Activated T-cell treated with anti-CD3 and anti-CD28 coated beads for 24 hours (primary cell): ENCODE measurements at places on chromosomes 16 and 17.

DNA sequence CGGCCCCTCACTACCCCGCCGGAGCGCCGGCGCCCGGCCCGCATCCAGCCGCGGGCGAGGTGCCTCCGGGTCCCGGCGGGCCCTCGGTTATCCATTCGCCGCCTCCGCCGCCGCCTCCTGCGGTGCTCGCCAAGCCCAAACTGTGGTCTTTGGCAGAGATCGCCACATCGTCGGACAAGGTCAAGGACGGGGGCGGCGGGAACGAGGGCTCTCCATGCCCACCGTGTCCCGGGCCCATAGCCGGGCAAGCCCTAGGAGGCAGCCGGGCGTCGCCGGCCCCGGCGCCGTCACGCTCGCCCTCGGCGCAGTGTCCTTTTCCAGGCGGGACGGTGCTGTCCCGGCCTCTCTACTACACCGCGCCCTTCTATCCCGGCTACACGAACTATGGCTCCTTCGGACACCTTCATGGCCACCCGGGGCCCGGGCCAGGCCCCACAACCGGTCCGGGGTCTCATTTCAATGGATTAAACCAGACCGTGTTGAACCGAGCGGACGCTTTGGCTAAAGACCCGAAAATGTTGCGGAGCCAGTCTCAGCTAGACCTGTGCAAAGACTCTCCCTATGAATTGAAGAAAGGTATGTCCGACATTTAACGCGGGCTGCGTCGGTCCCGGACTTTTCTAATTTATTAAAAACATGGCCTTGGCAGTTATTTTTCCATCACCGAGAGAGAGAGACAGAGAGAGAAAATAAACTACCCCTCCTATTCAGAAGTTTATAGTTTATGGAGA is 2.8 kb downstream of the IRX5 start:
- DNase-seq: no peak

GRCh38 chr17:69218986-69219385 is 9.6 kb downstream of the ABCA10 start:
- DNase-seq: no peak

- DNase-seq: no peak
Measured at GRCh38 chr16:85617948-85618347, 4.8 kb downstream of the GSE1 start.

DNA sequence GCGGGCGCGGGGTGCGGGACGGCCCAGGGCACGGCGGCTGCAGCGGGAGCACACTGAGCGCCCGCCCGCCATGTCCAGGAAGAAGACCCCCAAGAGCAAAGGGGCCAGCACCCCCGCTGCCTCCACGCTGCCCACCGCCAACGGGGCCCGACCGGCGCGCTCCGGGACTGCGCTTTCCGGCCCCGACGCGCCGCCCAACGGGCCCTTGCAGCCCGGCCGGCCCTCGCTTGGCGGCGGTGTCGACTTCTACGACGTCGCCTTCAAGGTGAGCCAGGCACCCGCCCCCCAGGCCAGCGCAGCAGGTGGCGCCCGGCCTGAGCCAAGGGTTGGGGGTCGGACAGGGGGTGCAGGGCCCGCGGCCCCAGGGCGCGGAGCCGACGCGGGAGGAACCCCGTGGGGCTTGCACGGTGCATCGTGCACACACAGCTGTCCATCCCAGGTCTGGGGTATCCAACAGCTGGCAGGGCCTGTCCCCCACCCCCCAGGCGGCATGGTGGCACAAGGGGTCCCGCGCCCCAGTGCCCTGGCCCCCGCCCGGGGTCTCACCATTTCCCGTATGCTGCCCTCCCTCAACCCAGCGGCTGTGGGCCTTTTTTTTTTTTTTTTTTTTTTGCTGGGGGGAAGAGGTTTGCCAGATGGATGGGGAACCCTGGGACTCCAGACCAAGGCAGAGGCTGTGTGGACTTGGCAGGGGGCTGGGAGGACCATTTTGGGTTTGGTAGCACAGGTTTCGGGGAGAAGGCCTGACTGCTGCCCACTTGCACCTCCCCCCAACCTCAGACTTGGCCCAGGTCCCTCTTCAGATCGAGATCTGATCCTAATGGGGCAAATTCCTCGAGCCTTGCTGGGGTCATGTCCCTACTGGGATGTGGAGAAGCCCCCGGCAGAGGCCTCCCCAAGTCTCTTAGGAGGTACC is 547 bp downstream of the RAB26 start:
- no peak for DNase-seq

DNA sequence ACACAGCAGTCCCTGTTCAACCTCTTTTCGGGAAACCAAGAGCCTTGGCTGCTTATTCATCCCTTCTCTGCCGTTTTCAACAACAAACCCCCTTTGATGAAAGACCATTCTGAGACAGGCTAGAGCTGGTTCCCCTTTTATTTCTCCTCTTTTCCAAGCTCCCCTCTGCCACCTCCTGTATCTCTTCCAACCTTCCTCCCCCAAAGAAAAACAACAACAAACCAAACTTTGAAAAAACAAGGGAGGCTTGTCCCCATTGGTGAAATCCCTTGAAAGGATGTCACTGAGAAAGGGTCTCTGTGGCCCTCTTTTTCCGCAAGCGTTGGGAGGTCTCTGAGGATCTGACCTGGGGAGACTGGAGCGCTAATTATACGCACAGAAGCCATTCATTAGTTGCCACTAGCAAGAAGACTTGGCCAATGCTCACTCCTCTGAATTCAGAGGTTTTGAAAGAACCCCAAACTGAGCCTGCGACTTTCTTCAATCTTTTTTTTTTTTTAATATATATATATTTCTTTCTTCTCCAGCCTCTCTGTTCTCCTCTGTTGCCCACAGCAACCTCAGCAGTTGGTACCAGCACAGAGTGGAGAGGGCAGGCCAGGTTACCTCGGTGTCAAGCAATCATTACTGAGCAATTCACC is 101.4 kb downstream of the PITPNC1 start:
- no peak for DNase-seq

DNA sequence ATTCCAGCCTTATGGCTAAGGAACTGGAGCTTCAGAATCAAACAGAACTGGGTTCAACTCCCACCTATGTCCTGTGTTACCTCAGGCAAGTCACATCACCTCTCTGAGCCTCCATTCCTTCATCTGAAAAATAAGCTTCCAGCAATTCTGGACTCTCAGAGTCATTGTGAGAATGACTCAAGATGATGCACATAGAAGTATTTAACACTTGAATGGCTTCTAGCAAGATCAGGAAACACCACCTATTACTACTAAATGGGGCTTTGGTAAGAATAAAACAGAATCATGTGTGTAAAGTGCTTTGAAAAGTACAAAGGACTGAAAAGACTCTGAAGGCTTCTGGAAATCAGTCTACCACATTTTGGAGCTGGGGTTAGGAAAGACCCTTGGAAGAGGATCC is 30.8 kb upstream of the CALB2 start:
- DNase-seq: no peak

DNA sequence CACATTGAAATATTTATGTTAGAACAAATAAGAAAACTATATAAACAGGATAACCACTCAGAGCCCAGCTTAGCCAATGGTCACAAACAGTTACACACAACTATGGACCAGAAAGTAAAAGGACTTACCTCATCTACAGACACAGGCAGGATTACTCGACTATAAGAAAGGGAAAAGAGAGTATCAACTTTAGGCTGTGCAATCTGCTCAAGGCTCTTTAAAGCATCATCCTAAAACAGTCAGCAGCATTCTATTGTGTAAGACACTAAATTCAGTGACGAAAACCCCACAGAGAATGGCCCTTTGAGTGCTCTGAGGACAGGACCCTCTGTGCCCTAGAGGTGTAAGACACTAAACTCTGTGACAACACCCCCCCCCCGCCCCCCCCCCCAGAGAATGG is 4.2 kb downstream of the PITPNA start:
- no peak for DNase-seq

DNA sequence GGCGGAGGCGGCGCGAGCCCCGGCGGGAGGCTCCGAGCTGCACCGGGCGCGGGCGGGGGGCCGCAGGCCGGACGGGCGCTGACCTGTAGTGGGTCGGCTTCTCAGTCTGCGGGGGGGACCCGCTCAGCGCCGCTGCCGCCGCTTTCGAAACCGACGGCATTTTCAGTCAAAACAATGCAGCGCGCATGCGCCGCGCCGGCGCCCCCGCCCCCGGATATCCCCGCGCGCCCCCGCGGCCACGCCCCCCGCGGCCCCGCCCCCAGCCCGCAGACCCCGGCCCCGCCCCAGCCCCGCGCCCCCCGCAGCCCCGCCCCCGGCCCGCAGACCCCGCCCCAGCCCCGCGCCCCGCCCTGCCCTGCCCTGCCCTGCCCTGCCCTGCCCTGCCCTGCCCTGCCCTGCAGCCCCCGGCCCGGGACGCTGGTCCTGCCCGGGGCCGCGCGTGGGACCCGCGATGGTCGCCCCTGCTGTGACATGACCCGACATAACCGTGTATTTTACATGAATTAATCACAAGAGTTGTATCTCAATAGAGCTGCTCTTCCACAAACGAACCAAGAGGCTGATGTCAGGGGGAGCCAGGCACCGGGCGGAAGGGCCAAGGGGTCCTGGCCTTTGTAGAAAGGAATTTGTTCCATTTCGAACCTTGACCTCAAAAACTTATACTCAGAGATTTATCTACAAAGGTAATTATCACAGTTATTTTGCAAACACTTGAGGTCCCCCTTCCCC is at the start of gene UNKL:
TSS of gene UNKL (minus strand) at position 173 of the 729 bp plus-strand sequence. CDS start at position 160, 13 bp downstream.
- DNase-seq: peak; percentile 75

DNA sequence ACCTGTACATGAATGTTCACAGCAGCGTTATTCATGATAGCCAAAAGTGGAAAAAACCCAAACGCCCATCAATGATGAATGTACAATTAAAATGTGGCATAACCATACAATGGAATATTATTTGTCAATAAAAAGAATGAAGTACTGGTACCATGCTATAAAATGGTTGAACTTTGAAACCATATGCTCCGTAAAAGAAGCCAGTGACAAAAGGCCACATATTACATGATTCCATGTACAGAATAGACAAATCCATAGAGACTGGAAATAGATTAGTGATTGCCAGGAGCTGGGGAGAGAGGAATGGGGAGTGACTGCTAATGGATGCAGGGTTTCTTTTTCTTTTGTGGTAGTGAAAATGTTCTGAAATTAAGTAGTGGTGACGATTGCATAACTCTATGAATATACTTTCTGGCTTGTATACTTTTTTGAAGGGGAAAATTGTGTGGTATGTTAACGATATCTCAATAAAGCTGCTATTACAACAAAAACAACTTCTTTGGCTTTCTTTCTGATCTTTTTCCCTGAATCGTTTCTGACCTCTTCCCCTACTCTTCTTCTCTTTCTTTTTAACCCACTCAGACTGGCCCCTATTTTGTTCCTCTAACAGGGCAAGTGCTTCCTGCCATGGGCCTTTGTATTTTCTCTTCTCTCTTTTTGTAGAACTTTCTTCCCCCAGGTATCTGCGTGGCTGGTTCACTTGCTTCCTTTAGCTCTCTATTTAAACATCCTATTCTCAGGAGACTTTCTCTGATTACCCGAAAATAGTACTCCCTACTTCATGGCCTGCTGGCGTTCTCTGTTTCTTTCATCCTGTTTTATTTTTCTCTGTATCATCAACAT is 67.9 kb downstream of the FTO start:
- no peak for DNase-seq

DNA sequence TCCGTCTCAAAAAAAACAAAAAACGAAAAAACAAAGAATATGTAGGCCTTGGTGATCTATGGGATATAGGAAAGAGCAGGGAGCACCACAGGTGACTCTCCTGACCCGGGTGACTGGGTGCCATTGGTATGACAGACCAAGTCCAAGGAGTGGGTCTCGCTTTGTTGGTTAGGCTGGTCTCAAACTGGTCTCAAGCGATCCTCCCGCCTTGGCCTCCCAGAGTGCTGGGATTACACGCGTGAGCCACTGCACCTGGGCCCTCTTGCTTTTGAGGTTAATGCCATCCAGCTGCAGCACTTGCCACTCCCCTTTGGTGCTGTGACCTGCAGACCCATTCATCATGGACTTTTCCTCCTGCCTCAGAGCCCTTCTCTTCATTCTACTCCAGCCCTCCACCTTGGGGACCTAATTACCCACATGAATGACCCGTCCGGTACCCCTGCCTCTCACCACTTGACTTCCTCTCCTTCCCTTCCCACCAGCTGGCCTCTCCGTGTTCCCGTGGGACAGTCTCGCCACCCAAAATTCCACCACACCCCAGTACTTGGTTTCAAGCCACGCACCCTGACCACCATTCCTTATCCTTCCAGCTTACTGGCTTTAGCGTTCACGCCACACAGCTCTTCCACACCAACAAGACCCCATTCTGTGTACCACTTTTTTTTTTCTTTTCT is 3.2 kb upstream of the UBE2G1 start:
- DNase-seq: no peak

DNA sequence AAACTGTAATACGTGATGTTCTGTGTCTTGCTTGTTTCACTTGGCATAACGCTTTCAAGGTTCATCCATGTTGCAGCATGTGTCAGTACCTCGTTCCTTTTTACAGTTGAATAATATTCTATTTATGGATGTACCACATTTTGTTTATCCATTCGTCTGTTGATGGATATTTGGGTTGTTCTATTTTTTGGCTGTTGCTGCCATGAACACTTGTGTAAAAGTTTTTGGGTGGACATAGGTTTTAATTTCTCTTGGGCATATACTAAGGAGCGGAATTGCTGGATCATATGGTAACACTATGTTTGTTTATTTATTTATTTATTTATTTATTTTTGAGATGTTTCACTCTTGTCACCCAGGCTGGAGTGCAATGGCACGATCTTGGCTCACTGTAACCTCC is 137.0 kb downstream of the MSI2 start:
- no peak for DNase-seq

- peak; percentile 39 for DNase-seq
Measured at GRCh38 chr17:5587438-5588032, 3.2 kb upstream of the NLRP1 start.

DNA sequence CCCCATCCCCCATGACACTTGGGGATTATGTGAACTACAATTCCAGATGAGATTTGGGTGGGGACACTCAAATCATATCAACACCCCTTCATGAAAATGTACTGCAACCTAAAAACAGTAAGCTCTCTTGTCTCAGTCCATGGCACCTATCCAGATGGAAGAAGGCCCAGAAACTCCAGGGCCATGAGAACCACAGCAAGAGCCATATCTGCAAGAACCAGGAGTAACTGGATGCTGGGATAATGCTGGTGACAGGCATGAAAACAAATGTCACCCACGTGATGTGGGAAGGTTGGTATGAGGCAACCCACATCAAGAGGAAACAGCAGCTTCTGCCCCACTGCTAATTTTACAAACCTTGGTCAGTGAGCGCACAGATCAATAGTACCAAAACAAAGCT is 400.1 kb upstream of the ERCC4 start:
- DNase-seq: no peak

GRCh38 chr16:11190588-11191560 is 65.1 kb downstream of the SOCS1 start:
- no peak for DNase-seq

DNA sequence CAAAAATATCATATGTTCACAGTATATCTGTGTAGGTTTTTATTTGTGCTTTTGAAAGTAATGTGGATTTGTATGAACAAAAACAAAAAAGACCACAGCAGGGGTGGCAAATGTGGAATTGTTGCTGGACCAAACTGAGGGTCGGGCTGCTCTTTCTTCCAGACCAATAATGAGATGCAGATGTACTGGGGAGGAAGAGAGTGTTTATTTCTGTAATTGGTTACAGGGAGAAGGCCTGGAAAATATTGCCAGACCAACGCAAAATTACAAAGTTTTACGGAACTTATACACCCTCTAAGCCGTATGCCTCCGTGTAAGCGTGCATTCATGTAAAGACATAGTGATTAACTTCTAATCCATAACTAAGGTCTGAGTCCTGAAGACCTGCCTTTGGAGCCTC is 353.9 kb upstream of the C16orf82 start:
- no peak for DNase-seq
